Brain (organoid and tissue), 16 donors: ENCODE measurements at places on chromosomes 4 and X.

DNA sequence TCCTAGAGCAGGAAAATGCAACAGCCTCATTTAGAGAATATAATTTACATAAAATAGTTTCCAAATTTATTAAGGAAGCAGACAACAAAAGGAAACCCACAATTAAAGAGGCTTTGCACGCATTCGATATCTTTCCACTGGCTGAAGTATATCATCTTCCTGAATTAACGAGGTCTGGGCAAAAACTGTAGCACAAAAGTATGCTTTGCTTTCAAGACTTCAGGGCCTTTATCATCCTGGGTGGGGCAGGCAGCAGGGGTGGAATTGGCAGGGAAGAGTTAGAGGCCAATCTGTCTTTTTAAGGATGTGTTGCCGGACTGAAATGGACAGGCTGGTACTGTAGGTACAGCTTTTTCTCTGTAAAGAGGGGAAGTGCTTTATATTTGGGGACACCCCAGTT is 17.0 kb upstream of the STX18 start:
- DNase-seq = no peak

- DNase-seq = peak; percentile 93
These were observed 329.4 kb downstream of the HNRNPD start for GRCh38 chr4:82044141-82044993.

GRCh38 chrX:54357414-54358377 is at the start of gene WNK3:
Gene WNK3, minus strand, starts transcription at chrX:54358046.
- peak; percentile 95 for DNase-seq

- DNase-seq = no peak
These were observed 74.8 kb downstream of the STIM2 start for GRCh38 chr4:26935397-26935796.

DNA sequence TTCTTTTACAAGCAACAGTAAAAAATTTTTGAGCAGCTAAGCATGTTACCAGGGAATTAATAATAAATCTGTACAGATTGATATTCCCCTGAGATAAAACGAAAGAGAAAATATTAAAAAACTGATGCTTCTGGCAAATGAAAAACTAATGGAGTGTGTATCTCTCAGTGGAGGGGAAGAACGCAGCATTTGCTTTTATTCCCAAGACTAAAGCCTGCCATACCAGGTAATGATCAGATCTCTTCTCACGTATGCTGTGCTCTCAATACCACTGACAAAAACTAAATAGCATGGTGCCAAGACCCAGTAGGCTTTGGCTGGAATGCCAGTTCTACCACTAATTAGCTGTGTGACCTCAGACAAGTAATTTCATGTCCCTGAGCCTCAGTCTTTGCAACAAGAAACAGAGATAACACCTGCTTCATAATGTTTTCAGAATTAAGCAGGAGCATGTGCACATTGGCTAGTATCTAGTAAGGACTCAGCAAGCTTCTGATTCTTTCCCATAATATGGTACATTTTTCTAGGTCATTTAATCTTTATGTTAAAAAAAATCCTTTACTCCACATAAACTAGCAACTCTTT is 179.6 kb downstream of the CENPC start:
- DNase-seq = peak; percentile 45
